ENCODE measurements at places on chromosomes 11 and 22. TPM values are rescaled to one million over a fixed set of nuclear protein-coding genes. Genes with fewer than 3 reads are reported as not detected.

The DEUP1 gene
- not detected for total RNA-seq

The PKNOX2 gene
- not detected for total RNA-seq

The MUC2 gene
- not detected for total RNA-seq

The PRAME gene
- total RNA-seq = not detected

The MS4A6A gene
- total RNA-seq = not detected

The MYOD1 gene
- not detected for total RNA-seq

The MOGAT2 gene
- total RNA-seq = not detected

DNA sequence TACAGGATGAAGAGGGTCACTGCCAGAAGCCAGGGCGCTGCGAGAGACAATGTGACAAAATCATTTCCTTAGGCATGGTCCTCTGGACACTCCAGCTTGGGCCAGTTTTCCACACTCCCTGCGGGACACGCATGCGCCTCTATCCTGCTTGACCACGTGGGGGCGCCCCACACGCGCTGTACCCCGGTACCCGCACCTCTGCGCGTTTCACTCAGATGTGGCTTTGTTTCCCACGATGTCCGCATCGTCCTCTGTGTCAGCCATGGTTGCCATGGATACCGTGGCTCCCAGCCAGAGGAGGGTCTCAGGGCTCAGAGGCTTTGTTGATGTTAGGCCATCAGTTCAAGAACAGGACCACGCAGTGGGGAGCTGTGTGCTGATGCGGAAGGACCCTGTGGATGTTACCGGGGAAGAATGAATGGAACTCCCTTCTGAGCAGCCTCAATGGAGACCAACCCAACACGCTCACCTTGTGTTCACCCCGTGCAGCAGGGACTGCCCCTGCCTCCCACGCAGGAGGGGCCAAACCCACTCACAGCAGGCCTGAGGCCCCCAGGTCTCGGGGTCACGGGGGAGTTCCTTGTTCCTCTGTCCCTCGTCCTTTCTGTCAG, 101.1 kb upstream of the SLC22A12 start:
- H3K27me3 ChIP-seq = peaks cover 54% of the 10 kb centered on the region
- H3K36me3 ChIP-seq = no peaks in the 10 kb centered on the region
- peaks cover 16% of the 10 kb centered on the region for H3K4me1 ChIP-seq
- no peak overlapping the region for H3K27ac ChIP-seq
- no peak overlapping the region for H3K4me3 ChIP-seq

DNA sequence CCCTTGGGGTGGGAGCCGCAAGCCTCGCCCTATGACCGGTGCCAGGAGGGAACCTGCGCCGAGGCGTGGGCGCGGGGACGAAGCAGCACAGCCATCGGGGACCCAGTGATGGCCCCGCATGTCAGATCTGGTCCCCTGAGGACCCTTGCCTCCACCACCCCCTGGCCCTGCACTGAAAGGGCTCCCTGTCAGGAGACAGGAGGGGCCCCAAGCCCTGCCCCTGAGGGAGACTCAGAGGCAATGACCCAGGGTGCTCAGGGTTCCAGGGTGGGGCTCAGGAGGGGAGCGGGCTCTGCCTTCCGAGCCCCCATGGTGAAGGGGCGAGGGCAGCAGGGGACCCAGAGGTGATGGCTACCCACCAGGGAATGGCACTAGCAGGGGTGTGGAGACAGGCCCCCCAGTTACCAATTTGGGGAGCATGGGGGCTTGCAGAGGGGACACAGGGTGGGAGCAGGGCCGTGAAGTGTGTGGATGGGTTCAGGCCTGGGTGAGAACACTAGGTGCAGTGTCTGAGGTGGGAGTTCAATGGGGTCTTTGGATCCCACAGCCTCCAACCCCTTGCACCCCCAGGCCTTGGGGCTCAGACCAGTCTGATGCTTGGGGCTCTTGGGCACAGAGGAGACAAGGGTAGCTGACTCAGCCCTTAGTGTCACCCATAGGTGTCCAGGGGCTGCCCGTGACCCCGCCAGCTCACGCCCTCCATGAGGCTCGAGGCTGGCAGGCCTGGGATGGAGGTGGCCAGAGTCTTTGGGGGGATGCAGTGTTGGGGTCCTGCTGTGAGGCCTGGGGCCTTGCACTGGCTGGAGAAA, 499 bp downstream of the LRRC56 start:
- no peaks in the 10 kb centered on the region for H3K36me3 ChIP-seq
- peak overlapping the region; percentile 12 for H3K27ac ChIP-seq
- DNase-seq = no peak

DNA sequence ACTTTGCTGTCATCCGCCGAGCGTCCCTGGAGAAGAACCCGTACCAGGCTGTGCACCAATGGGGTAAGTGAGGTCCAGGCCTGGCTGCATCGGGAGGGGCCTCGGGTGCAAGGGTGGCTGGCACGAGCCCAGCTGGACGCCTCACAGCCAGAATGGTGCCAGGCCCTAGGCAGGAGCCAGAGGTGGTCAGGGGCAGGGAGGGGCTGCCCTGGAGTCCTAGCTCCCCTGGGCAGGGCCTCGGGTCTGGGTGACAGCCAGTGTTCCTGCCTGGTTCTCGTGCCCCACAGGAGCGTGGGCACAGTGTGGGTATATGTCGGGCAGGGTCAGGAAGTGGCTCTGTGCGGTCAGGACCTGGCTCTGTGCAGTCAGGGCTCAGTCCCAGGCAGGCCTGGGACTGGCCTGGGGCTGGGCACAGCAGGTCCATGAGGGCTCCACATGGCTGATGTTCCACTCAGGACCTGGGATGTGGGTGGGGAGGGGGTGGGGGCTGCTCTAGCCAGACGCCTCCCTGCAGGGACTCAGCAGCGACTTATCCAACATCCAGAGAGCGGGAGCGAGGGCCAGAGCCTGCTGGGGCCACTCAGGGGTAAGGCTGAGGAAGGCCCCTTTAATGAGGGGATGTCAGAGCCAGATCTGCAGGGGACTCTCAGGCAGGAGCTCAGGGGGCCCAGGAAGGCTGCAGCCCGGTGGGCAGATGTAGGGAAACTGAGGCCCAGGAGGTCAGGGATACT, 1.2 kb downstream of the TSPAN32 start:
- no peaks in the 10 kb centered on the region for H3K27me3 ChIP-seq
- H3K4me1 ChIP-seq = peaks cover 50% of the 10 kb centered on the region
- no peaks in the 10 kb centered on the region for H3K36me3 ChIP-seq
- H3K27ac ChIP-seq = peak overlapping the region; percentile 81
- no peak for DNase-seq
- peak overlapping the region; percentile 86 for H3K4me3 ChIP-seq

- H3K36me3 ChIP-seq = no peaks in the 10 kb centered on the region
- H3K4me3 ChIP-seq = no peak overlapping the region
- H3K27ac ChIP-seq = no peak overlapping the region
- no peaks in the 10 kb centered on the region for H3K27me3 ChIP-seq
Measured at GRCh38 chr22:29727131-29727523, 7.3 kb downstream of the CABP7 start.

- no peaks in the 10 kb centered on the region for H3K27me3 ChIP-seq
- H3K4me3 ChIP-seq = no peak overlapping the region
- no peak for DNase-seq
- H3K4me1 ChIP-seq = no peaks in the 10 kb centered on the region
- H3K36me3 ChIP-seq = no peaks in the 10 kb centered on the region
Measured at GRCh38 chr11:86923999-86924766, 31.0 kb downstream of the FZD4 start.

DNA sequence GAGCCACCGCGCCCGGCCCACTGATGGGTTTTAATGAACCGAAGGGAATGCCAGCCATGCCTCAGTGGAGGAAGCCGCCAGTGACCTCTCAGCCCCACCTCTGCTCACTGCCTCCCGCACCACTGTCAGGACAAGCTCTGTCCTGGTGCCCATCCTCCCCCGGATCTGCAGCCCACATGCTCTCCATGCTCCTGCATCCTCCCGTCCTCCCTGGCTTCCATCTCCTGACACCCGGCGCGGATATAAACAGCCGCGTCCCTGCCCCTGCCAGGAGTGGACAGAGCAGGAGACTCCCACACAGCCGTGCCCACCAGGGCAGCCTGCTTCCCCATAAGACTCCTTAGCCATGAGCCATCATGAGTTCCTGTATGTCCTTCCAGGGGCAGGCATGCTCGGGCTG, 26.9 kb downstream of the MACROD1 start:
- DNase-seq = no peak
- no peak overlapping the region for H3K27ac ChIP-seq
- H3K4me1 ChIP-seq = peaks cover 7% of the 10 kb centered on the region
- H3K27me3 ChIP-seq = no peaks in the 10 kb centered on the region
- no peak overlapping the region for H3K4me3 ChIP-seq
- H3K36me3 ChIP-seq = no peaks in the 10 kb centered on the region

DNA sequence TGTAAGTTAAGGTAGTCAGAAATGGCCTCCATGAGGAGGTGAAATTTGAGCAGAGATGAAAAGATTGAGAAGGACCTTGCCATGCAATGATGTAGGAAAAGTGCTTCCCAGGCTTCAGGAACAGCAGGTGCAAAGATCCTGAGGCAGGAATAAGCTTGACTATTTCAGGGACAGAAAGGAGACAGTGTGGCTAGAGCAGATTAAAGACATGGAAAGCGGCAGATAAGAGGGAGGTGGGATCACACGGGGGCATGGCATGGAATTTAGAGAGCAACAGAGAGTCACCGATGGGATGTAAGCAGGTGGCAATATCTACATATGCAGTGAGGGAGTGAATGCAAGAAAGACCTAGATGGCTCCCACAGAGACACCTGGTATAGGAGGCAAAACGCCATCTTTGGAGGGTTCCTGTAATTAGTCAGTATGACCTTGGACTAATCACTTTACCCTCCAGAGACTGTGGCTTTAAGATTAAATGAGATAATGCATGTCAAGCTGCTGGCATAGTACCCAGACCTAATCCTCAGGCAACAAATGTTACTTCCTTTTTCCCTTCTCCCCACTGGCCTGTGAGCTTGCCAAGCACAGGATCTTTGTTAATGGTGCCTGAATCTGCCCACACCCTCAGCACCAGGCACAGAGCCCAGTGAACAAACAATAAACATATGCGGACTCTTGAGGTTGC, 24.6 kb upstream of the ACER3 start:
- no peak overlapping the region for H3K4me3 ChIP-seq
- no peaks in the 10 kb centered on the region for H3K4me1 ChIP-seq
- peaks cover 19% of the 10 kb centered on the region for H3K27me3 ChIP-seq
- H3K27ac ChIP-seq = no peak overlapping the region

DNA sequence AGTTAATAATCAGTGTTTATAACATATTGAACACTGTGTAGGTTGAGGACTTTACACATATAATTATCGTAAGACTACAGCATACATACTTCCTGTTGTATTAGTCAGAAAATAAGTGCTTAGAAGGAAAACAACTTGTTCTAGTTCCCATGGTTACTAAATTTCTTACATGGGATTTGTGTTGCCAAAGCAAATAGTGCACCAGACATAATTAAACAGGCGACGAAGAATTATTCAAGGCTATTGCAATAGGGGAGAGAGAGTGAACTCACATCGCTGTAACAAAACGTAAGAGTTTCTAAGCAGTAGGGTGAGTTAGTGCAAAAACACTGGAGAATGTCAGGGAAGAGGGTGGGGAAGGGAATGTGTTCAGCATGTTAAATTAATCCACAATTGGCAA, 347.8 kb downstream of the CNTN5 start:
- H3K4me1 ChIP-seq = no peaks in the 10 kb centered on the region
- no peaks in the 10 kb centered on the region for H3K36me3 ChIP-seq

GRCh38 chr11:127470306-127470884, 469.8 kb upstream of the KIRREL3 start:
- H3K27me3 ChIP-seq = no peaks in the 10 kb centered on the region
- no peaks in the 10 kb centered on the region for H3K4me1 ChIP-seq
- H3K27ac ChIP-seq = no peak overlapping the region
- H3K36me3 ChIP-seq = no peaks in the 10 kb centered on the region

GRCh38 chr11:35752115-35752514, 89.5 kb downstream of the TRIM44 start:
- H3K27me3 ChIP-seq = no peaks in the 10 kb centered on the region
- peaks cover 48% of the 10 kb centered on the region for H3K36me3 ChIP-seq
- H3K27ac ChIP-seq = no peak overlapping the region
- no peaks in the 10 kb centered on the region for H3K4me1 ChIP-seq
- no peak overlapping the region for H3K4me3 ChIP-seq

GRCh38 chr11:61516675-61517572, 8.4 kb downstream of the LRRC10B start:
- no peak overlapping the region for H3K27ac ChIP-seq
- H3K36me3 ChIP-seq = no peaks in the 10 kb centered on the region
- H3K27me3 ChIP-seq = peaks cover 28% of the 10 kb centered on the region

- DNase-seq = no peak
- H3K4me1 ChIP-seq = peaks cover 93% of the 10 kb centered on the region
- peaks cover 54% of the 10 kb centered on the region for H3K36me3 ChIP-seq
- peak overlapping the region; percentile 46 for H3K4me3 ChIP-seq
Measured at GRCh38 chr11:122847466-122847865, 9.2 kb downstream of the CRTAM start.

- H3K27me3 ChIP-seq = peaks cover 13% of the 10 kb centered on the region
- H3K36me3 ChIP-seq = no peaks in the 10 kb centered on the region
- H3K27ac ChIP-seq = no peak overlapping the region
Measured at GRCh38 chr11:116797816-116798215, 6.1 kb upstream of the APOA5 start.

DNA sequence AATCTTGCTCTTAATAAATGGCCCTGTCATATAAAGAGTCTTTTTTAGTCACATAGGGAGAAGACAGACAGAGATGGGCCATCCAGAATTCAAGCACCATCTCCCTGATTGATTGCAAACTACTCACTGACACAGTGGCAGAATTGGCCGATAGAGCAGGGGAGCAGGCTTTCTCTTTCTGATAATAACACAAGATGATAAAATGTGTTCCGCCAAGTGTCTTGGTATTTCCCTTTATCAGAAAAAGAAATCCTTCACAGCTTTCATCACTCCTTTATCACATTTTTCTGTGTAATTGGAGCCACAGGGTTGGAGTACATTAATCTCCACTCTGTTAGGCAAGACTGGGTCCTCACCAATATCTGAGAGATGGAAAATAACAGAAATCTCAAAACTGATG, 406.0 kb downstream of the TMEM135 start:
- no peak for DNase-seq
- H3K27ac ChIP-seq = no peak overlapping the region
- no peaks in the 10 kb centered on the region for H3K36me3 ChIP-seq
- H3K27me3 ChIP-seq = peaks cover 15% of the 10 kb centered on the region
- H3K4me3 ChIP-seq = no peak overlapping the region

GRCh38 chr11:83691451-83691950, 405.3 kb upstream of the CCDC90B start:
- no peak overlapping the region for H3K4me3 ChIP-seq
- peaks cover 3% of the 10 kb centered on the region for H3K27me3 ChIP-seq
- H3K36me3 ChIP-seq = no peaks in the 10 kb centered on the region
- H3K27ac ChIP-seq = no peak overlapping the region

- H3K36me3 ChIP-seq = no peaks in the 10 kb centered on the region
- no peaks in the 10 kb centered on the region for H3K4me1 ChIP-seq
- no peak overlapping the region for H3K27ac ChIP-seq
- no peaks in the 10 kb centered on the region for H3K27me3 ChIP-seq
Measured at GRCh38 chr22:48748860-48749554, 1078.7 kb downstream of the BRD1 start.

GRCh38 chr22:30526656-30527055, 19.9 kb downstream of the SEC14L6 start:
- no peaks in the 10 kb centered on the region for H3K36me3 ChIP-seq
- H3K27me3 ChIP-seq = no peaks in the 10 kb centered on the region
- no peak overlapping the region for H3K4me3 ChIP-seq
- no peak for DNase-seq
- no peak overlapping the region for H3K27ac ChIP-seq
